ENCODE measurements at places on chromosomes 1 and 21.
A peak's percentile ranks its signal among the peaks of the same experiment; 100 is the strongest.

GRCh38 chr1:100325415-100326324 is 26.6 kb upstream of the CDC14A start:
- DNase-seq: no peak

DNA sequence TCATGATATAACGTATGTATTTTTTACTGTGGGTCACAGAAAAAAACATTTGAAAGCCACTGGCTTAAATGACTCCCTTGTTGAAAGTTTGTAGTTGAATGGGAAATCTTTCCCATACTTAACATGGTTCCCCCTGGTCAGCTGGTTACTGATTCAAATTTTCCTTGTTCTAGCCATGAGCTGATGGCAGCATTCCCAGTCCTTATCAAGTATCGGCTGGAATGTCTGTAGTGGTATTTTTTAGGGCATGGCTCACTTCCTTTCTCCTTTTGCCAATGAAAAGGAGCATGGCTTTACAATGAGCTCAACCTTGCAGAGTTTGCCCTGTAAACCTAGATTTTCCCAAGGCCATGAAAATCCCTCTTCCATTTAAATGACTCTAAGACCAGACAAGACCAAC is 55.7 kb downstream of the GIPC2 start:
- no peak for DNase-seq

DNA sequence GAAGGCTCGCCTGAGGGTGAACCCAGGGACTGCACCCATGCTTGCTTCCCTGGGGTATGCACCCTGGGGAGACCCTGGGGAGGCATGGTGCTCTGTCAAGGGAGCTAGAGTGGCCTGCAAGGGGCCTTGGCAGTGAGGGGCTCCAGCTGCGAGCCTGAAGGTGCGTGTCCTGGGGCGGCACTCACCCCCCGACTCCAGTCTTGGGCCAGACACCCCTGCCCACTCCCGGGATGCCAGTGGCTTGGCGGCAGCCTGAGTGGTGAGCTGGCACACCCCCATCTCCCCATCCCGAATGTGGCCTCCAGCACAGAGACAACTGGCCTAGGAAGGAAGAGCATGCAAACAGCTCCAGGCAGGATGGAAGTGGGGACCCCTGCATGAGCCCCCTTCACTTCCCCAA is 2.6 kb downstream of the SUMO3 start:
- DNase-seq: no peak

DNA sequence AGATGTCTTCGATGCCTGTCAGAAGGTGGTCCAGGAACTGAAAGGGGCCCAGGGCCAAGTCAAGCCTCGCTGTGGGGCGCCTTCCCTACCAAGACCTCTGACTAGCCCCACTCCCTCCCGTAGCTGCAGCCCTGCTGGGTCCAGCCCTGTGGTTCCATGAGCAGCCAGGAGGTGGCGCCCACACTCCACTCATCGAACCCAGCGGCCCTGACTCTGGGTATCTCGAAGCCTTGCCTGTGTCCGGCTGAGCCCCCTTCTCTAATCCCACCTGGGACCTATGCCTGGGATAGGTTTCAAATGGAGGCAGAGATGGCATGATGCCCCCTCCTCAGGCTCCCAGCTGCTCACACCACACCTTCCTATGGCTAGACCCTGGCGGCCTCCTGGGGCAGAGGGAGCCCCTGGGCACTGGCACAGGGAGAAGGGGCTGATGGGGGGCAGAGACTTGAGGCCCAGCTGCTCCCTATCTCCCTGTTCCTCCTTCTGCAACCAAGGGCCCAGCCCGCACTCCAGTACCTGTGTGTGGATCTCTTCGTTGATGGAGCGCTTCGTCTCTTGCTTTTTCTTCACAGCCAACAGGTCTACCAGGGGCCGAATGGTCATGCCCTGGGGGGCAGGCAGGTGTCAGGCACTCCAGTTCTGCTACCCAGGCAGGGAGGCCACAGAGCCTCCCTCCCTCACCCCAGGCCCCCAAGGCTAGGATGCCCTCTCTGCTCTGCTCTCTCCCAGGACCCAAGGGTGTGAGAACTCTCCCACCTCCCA is 52.0 kb downstream of the SLC9A1 start:
- DNase-seq: peak; percentile 93

- no peak for DNase-seq
Measured at GRCh38 chr1:93808871-93809270, 70.1 kb downstream of the DNTTIP2 start.

DNA sequence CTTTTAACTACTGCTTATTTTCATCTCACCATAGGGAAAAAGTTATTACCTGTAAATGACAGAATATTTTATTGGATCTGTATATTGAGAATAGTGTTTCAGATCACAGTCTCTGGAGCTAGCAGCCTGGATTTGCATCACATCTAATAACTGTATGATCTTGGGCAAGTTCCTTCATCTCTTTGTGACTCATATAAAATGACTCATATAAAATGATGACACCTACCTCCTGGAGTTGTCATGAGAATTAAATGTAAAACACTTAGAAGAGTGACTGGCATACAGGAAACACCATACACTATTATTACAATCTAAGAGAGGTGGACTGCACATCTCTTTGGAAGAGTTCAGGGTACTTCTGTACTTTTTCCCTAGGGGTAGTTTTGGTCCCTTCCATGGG is 421.3 kb downstream of the NEGR1 start:
- no peak for DNase-seq

DNA sequence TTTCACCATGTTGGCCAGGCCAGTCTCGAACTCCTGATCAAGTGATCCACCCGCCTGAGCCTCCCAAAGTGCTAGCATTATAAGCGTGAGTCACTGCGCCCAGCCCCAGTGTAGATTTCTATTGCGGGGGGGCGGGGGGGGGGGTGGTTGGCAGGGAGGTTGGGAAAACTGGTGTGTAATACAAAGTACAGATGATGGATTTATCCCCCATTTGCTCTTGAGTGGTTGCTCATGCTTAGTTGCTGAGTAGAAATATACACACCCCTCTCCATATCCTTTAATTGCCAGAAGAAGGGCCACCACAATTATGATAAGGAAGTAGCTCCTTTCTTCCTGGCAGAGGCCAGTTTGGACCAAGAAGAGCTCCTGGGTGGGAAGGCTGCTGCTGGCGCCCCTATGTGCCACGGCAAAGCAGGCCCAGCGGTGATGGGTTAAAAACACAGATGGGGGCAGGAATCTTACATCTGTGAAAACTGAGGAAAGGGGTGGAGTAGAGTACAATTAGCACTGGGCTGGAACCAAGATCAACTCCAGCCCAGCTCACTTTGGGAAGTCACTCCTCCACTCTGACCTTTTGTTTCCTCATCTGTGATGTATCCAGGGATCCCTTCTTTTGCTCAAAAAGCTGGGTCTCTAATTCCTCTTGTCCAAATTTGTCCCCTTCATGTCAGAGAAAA is 55.2 kb downstream of the MRPL37 start:
- no peak for DNase-seq

- no peak for DNase-seq
Measured at GRCh38 chr1:201825245-201825644, 3.7 kb upstream of the IPO9 start.

GRCh38 chr1:116138277-116138792 is 27.1 kb downstream of the MAB21L3 start:
- no peak for DNase-seq

GRCh38 chr1:184563308-184563707 is 176.5 kb downstream of the C1orf21 start:
- DNase-seq: no peak

DNA sequence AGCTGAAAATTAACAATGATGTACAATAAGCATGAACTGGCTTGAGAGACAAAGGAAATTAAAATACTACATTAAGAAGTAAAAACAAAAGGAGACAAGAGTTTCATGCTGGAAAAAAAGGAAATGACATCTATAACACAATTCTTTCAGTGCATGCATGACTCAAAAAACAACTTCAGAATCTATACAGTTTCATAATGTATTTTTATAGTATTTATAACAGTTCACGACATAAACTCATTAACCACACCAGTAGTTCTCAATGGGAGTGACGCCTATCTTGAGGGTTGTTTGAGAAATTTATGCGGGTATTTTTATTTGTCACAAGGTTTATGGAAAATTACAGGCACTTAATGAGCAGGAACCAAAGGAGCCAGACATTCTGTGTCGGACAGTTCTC is 168.5 kb downstream of the SMYD3 start:
- DNase-seq: no peak

DNA sequence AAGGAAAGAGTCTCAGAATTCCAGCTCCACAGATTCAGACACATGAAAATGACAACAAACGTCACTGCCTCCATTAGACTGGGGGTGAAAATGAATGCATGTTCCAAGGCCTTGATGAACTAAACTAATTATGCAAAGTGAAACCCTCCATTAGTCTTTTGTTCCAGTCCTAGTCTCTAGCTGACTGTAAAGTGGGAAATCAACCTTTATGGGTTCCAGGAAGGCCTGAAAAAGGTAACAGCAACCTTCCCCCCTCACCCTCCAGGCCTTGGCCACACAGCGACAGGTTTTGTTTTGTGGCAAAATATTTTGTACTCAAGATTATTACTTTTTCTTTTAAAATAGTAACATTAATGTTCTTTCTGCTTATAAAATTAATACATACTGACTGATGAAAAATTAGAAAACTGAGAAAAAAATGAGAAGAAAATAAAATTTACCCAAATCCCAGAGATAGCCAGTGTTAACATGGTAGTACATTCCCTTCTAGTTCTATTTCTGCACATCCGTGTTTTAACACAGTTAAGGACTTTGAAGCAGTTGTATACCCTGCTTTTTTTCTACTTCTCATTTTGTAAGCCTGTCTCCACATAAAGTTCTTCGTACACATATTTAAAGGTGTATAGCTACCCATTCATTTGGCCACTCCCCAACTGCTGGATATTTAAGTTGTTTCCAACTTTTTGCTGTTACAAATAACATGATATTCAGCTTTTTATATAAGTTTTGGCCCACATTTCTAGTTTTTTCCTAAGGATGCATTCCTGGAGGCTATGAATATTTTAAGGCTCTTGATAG is 60.9 kb downstream of the CD2 start:
- no peak for DNase-seq

- no peak for DNase-seq
Measured at GRCh38 chr1:161238039-161238473, at the start of gene NR1I3. Gene NR1I3, minus strand, starts transcription at chr1:161238203. Its CDS starts 1,638 bp downstream, at chr1:161236565.

GRCh38 chr1:114559356-114559755 is 22.1 kb downstream of the BCAS2 start:
- DNase-seq: no peak

DNA sequence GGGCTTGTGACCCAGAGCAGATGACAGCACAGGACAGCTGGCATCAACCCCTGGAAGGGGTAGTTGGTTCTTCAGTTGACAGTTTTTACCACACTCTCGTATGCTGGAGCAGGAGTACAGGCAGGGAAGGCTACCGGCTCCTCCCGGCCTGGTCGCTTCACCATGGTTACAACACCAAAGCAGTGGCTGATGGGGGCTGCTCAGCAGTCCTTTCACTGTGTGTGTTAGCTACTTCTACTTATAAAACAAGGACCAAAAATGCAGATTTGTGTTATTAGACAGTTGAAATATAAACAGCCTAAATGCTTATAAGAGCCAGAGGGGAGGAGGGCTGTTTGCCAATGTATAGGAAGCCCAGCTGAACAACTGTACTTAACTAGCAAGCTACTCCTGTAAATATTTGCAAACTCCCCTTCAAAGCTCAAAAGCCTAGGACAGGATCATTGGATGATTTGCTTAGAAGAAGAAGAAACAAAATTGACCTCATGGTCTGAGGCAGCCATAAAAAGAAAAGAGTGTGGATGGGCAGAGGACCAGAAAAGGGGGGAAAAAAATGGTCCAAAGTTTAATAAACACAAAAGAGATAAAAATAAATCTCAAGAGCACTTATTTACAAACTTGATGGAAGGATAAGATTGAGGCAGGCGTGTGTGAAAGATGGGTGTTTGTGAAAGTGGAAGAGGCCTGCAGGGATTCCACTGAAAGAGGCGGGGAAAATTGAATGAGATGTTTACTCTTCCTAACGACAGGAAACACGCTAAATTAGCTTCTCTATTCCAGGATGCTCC is 57.1 kb downstream of the TGFB2 start:
- DNase-seq: no peak

DNA sequence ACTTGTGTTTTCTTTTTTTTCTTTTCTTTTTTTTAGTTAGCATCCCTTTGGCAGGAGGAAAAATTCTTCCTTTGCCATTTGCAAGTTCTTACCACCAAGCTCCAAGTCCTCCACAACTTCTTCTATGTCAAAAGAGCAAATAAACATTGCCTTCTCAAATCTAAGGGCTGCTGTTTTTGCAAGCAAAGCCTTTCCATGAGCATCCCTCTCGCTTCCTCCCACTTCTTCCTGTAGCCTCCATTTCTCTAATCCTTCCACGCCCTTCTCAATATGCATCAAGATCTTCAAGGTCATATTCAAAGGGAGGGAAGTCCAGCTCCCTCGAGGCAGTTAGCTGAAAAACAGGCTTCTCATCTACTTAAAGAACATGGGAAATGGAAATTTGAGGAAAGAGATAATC is 147.1 kb downstream of the ADSS2 start:
- no peak for DNase-seq

DNA sequence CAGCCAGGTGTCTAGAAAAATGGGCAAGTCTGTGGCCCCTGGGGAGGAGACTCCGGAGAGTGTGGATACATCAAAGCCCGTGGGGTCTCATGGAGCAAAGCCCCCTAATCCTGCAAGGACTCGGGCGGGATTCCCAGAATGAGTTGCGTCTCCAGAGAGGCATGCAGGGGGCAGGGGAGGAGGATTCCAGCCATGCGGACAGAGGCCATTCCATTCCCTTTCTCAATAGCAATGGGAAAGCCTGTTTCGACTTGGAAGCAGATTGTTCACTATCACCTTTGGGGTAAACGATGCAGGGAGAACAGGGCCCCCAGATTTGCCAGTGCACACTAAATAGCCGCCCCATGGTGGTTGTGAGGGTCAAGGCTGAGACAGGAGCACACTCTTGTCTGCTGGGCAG is 15.4 kb upstream of the PRDM15 start:
- DNase-seq: no peak

- DNase-seq: no peak
Measured at GRCh38 chr1:10631121-10631810, 156.5 kb downstream of the PEX14 start.

- DNase-seq: peak; percentile 53
Measured at GRCh38 chr1:236489710-236490377, 33.9 kb upstream of the LGALS8 start.

DNA sequence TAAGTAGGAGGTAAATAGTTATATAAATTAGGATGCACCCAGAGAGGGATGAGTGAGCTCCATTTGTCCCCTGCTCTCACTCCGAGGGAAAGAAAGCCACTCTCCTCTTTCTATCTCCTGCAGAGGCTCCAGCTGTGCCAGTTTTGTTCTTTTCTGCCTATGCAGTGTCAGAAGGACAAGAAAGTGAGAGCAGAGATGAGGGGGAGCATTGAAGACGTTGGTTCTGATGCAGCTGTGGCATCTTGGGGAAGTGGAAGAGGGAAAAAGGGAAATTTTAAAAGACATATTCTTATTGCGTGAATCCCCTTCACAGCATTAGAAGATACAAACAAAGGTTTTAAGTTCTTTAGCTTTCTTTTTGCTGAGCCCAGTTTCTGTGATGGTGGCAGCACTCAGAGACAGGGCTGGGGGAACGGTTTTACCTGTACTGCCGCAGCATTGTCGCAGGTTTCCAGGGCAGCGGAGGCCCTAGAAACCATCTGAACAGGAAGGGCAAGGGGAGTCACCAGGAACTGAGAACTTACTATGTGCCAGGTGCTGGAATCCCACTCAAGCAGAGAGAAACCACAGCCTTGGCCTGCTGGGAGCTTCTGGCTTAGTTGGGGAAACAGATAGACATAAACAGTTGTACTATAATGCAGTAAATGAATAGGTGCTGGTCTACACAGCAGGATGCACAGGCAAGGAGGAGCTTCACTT is 44.9 kb upstream of the USP24 start:
- DNase-seq: no peak

- DNase-seq: no peak
Measured at GRCh38 chr1:233025157-233025556, 74.7 kb downstream of the NTPCR start.
